ENCODE measurements at places on chromosomes 13 and 19. TPM values are rescaled to one million over a fixed set of nuclear protein-coding genes. Genes with fewer than 3 reads are reported as not detected.

DNA sequence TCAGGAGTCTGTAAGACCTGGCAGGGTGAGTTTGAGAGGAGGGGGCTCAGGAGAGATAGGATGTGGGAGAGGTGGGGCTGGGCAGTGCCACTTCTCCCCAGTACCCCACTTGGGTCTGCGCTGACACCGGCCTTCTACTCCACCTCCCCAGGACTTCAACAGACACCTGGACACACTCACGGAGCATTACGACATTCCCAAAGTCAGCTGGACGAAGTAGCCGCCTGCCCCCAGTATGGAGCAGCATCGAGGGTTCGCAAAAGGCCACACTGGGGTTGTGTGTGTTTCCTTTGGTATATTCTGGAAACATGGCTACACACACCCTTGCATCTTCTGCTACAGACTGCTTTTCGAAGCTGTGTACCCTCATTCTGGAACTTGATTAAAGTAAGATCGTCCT lies 5.5 kb downstream of the FAM32A start:
- no peak for DNase-seq
- no peaks in the 10 kb centered on the region for H3K4me1 ChIP-seq
- H3K36me3 ChIP-seq: peaks cover 43% of the 10 kb centered on the region
- no peaks in the 10 kb centered on the region for H3K27me3 ChIP-seq

DNA sequence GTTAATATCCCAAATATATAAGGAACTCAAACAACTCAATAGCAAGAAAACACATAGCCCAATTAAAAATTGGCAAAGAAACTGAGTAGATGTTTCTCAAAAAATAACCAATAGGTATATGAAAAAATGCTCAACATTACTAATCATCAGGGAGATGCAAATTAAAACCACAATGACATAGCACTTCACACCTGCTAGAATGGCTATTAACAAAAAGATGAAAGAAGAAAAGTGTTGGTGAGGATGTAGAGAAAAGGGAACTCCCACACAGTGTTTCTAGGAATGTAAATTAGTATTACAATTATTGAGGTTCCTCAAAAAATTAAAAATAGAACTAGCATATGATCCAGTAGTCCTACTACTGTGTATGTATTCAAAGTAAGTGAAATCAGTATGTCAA lies 1212.8 kb downstream of the DIAPH3 start:
- no peak for DNase-seq
- no peak overlapping the region for H3K27ac ChIP-seq
- no peaks in the 10 kb centered on the region for H3K36me3 ChIP-seq

DNA sequence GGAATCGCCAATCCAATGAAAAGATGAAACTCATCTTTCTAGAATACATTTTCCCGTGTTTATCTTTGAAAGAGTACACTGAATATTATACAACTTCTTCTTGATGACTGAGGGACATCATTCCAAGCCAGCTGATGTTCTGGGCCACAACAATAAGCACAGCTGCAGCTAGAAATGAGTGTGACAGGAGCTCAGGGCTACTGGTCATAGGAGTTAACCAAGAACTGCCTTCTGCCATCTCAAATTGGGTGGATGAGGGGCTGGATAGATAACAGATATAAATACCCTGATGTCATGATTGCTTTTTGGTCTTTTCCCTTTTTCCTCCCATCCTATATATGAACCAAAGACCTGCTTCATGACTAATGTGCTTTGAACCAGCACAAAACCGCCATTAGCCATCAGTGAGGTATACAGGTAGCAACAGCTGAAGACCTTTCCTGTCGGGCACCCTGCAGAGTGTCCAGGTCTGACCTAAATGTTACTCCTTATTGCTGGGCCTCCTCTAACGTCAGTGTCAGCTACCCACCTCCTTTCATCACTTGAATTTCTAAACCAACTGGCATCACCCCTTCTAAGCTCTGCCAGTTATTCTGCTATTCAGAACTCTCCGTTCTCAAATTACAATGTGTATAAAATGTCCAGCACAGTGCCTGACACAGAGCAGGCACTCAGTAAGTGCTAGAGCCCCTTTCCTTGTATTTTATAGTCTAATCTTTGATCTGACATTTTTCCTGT lies 178.2 kb downstream of the ENOX1 start:
- peaks cover 13% of the 10 kb centered on the region for H3K27me3 ChIP-seq
- no peak overlapping the region for H3K4me3 ChIP-seq
- H3K36me3 ChIP-seq: no peaks in the 10 kb centered on the region

DNA sequence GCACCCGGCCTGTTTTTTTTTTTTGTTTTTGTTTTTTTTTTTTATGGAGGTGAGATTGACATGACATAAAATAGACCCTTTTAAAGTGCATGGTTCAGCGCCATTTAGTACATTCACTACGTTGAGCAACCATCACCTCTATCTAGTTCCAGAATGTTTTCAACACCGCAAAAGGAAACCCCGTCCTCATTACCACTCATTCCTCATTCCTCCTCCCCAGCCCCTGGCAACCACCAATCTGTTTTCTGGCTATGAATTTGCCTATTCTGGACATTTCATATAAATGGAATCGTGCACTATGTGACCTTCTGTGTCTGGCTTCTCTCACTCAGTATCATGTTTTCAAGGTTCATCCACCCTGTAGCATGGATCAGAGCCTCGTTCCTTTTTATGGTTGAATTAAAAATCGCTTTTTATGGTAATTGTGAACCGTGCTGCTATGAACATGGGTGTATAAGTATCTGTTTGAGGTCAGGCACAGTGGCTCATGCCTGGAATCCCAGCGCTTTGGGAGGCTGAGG lies 9.9 kb upstream of the ADGRE5 start:
- H3K27me3 ChIP-seq: no peaks in the 10 kb centered on the region
- DNase-seq: no peak
- no peaks in the 10 kb centered on the region for H3K4me1 ChIP-seq
- no peak overlapping the region for H3K27ac ChIP-seq

GRCh38 chr19:38537071-38537936 lies 80.4 kb downstream of the MAP4K1 start:
- no peak for DNase-seq
- H3K27ac ChIP-seq: no peak overlapping the region
- H3K36me3 ChIP-seq: no peaks in the 10 kb centered on the region
- no peaks in the 10 kb centered on the region for H3K27me3 ChIP-seq

- H3K4me3 ChIP-seq: no peak overlapping the region
- H3K4me1 ChIP-seq: peaks cover 3% of the 10 kb centered on the region
- DNase-seq: peak; percentile 93
- H3K27ac ChIP-seq: no peak overlapping the region
- peaks cover 8% of the 10 kb centered on the region for H3K36me3 ChIP-seq
Observed at GRCh38 chr19:1837625-1838105, 10.6 kb downstream of the REXO1 start.

GRCh38 chr13:113495494-113496210 lies 5.1 kb upstream of the DCUN1D2 start:
- H3K27ac ChIP-seq: no peak overlapping the region
- H3K27me3 ChIP-seq: no peaks in the 10 kb centered on the region
- H3K36me3 ChIP-seq: peaks cover 54% of the 10 kb centered on the region

DNA sequence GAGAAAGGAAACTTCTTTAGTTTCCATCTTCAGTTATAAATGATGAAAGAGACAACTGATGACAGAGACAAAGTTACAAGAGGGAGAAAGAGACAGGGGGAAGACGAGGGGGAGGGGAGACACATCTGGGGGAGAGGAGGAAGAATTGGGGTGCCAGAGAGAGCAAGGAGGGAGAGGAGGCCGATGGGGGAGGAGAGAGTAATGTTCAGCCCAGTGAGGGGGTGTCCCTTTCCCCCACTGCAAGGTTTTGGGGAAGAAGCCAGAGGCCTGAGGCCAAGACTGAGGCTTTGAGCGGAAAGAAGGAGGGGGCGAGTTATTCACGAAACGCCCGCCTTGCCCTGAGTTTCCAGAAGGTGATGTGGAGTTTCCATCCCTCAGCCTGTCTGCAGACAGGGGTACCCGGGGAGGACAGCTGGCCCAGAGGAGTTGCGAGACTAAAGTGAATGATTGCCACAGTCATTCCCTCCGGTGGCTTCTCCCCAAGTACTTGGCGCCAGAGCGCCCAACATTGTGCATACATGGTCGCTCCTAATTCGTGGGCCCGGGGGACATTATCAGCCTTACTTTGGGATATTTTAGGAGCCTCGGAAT lies 558 bp upstream of the PPAN start:
- peaks cover 3% of the 10 kb centered on the region for H3K4me1 ChIP-seq
- DNase-seq: no peak
- peaks cover 31% of the 10 kb centered on the region for H3K36me3 ChIP-seq
- peak overlapping the region; percentile 90 for H3K4me3 ChIP-seq
- no peaks in the 10 kb centered on the region for H3K27me3 ChIP-seq

DNA sequence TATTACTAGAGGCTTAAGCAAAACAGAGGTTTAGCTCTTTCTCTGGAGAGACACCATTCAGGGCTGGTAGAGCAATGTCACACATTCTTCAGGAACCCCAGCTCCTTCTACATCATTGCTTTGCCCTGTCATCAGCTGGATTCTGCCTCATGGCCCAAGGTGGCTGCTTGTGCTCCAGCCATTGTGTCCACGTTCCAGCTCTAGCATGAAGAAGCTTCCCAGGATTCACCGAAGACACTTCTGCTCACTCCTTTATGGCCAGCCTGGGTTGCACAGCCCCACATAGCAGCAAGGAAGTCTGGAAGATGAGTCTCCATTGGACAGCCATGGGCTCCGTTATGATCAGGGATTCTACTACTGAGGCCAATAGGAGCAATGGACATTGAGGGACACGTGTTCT lies 13.2 kb downstream of the PGLS start:
- peak; percentile 38 for DNase-seq
- H3K27ac ChIP-seq: no peak overlapping the region
- H3K4me1 ChIP-seq: no peaks in the 10 kb centered on the region

DNA sequence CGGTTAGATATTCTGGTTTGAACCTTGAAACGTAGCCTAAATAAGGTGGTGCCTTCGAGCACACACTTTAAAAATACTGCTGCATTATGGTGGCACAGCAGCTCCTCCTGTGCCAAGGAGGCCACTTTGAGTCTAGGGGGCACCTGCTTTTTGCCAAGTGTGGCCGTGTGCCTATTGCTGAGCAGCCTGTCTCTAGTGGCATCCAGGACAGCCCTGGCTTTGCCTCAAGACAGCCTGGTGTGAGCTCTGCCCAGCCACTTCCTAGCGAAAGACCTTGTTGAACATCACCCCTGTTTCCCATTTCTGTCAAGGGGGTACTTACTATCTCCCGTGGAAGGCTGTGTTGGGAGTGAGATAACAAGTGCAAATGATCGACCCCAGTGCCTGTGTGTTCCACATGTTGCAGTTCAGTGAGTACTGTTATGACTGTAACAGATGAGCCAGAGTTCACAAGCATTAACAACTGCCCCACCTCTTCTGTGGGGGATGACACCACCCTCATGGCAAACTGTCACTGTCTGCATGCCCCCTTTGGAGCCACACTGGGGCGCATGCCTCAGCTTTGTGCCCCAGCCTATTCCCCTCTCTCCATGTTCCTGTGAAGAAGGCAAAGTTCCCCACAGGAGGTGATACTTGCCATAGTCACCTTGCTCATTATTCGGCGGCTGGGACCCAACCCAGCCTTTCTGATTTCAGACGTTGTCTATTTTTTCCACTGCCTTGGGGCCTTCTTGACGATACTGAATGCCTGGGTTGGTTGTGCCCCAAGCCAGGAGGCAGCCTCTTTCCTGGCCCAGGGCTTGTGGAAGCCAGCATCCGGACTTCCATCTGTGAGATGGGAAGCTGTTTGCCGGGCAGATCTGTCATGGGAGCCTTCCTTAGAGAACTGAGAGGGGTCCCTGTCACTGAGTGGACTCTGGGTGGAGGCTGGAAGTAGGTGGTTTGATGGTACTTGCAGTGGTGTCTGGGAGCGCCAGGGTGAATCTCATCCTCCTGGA lies 5.4 kb downstream of the GATAD2A start:
- H3K4me3 ChIP-seq: no peak overlapping the region
- no peak overlapping the region for H3K27ac ChIP-seq
- peaks cover 8% of the 10 kb centered on the region for H3K36me3 ChIP-seq

DNA sequence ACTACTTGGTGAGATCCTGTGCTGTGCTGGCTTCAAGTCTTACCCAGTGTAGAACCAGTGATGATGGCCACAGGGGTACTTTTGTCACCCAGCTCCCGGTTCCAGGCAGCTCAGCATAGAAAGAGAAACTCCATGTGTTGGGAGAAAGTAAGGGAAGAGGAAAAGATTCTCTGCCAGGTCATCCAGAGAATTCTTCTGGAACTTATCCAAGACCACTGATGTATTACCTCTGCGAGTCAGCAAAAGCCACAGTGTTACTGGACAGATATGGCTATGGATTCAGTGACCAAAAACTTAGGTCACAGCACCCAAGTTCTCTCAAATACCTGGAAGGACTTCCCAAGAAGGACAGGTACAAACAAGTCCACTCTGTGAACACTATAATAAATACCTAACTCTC lies 399.5 kb upstream of the MIR17HG start:
- no peak for DNase-seq
- no peaks in the 10 kb centered on the region for H3K27me3 ChIP-seq
- H3K4me1 ChIP-seq: no peaks in the 10 kb centered on the region
- H3K4me3 ChIP-seq: no peak overlapping the region
- H3K27ac ChIP-seq: no peak overlapping the region
- no peaks in the 10 kb centered on the region for H3K36me3 ChIP-seq

DNA sequence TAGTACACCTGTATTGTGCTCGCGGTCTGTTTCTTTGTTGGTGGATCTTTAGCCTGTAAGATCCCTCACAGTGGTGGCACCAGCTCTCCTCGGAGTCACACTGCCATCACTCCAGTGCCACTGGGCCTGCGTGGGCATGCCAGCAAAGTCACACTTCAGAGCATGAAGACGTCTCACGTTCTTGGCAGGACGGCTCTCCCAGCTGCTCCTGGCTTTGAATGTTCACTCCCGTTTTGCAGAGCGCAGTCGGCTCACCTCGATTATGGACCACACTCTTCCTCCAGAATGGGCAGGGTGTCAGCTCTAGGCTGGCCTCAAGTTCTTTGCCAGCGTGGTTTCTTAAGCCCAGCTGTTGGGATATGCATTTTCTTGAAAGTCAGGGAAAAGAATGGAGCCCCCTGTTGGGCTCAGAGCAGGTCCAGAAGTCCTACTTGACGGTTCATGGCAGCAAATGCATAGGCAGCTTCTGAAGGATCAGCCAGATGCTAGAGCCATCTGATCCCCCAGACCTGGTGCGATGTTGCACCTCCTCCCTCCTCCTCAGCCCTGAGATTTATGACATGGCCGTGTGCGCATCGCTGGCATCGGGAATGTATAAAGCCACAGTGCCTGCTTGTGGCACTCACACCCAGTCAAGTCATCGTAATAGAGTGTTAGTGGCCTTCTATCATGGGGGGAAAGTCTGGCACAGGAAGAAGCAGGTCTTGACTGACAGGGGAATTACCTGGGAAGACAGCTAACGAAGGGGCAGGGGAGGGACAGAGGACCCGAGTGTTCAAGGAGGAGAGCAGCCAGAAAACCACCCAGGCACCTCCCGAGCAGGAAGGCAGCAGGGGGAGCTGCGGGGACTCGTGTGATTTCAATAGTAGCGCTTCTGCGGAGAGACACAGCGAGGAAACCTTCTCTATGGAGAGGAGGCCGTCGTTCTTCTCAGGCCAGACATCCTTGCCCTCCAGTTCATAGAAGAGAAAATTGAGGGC lies 40.2 kb upstream of the NPAS1 start:
- H3K27me3 ChIP-seq: no peaks in the 10 kb centered on the region
- H3K4me3 ChIP-seq: no peak overlapping the region
- H3K4me1 ChIP-seq: peaks cover 50% of the 10 kb centered on the region

The C5AR2 gene
- not detected for total RNA-seq

The MIR17HG gene
- 23.0 TPM for total RNA-seq

The TRPM4 gene
- total RNA-seq: 22.0 TPM
